Activated CD8-positive, alpha-beta memory T cell treated with anti-CD3 and anti-CD28 coated beads for 4 hours (primary cell): ENCODE measurements at places on chromosomes 6 and 20.

- no peak for DNase-seq
Observed at GRCh38 chr6:145886228-145886956, 71.8 kb upstream of the FBXO30 start.

GRCh38 chr20:34693414-34693813 is 10.7 kb upstream of the TP53INP2 start:
- no peak for DNase-seq

DNA sequence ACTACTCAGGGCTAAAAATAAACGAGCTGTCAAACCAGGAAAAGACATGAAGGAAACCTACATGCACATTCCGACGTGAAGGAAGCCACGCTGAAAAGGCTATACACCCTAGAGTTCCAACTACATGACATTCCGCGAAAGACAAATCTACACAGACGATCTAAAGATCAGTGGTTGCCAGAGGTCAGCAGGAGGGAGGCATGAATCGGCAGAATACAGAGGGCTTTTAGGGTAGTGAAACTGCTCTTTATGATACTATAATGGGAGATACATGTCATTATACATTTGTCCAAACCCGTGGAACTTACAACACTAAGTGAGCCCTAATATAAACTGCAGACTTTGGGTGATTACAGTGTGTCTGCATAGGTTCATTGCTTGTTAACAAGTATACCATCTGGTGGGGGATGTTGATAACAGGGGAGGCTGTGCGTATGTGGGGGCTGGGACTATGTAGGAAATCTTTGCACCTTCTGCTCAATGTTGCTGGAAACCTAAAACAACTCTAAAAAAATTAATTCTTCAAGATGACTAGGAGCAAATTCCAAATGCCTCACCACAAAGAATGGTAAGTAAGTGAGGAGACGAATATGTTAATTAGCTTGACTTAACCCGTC is 132.2 kb upstream of the CDH4 start:
- DNase-seq, result no peak

DNA sequence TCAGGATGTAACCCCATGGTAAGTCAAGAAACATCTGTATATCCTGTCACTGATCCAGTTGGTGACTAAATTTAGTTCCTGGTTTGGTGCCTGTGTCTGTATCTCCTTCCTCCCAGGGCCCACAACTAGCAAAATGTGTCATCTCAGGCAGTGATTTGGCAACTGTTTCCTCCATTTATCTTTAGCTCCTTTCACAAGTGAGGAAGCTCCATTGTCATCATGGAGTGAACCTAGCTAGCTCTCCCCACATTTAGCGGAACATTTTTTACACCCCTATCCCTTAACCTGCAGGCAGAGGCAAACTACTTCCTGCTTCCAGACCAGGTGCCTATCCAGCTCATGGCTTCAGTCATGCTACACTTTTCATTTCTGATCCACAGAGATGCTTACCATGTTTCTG is 99.5 kb downstream of the IPCEF1 start:
- no peak for DNase-seq

GRCh38 chr6:22099231-22099630 is 197.6 kb downstream of the PRL start:
- no peak for DNase-seq

DNA sequence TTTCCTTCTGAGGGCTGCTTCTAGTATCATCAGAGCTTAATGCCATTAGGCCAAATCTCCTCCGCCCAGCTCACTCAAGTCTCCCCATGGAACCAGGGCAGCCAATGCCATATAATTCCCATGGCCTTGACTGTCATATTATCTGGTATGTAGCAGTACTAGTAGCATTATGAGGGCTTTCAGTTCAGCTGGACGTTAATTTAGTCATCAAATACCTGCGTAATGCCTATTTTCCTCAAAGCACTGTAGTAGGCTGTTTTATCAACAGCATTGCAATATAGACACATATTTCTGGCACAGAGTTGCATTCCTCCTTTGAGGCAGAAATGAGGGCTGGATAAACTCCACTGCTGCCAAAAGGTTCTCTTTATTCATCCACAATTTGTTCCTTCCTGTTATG is 1.7 kb downstream of the KCTD20 start:
- no peak for DNase-seq

DNA sequence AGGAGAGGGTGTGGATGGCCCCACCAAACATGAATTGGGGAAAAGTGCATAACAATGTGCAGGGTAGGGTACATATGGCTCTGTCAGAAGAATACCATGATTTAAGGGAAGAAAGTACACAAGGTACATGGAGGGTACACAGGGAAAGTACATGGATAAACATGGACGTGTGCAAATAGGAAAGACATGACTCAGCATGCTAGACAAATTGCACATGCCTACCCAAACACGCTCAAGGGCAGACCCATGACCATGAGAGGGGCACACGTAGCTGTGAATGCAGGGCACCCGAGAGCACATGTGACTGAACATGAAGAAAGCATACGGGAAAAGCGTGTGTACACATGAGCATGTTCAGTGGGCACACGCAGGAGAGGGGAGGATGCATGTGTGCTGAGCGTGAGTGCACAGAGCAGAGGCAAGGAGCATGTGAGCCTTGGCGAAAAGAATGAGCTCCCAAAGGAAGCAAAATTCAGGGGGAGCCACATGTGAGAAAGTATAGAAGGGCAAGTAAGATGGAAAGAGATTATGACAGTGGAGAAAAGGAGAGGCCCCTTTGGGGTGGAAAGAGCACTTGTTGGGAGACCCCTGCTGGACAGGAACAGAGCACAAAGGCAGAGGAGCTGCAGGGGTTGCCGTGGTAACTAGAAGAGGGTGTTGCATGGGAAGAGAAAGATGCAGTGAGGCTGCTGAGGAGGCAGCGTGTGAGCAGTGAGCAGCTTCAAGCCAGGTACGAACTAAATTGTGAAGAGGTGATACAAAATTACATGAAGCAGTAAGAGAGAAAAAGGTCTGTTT is 17.8 kb downstream of the OR2H2 start:
- no peak for DNase-seq

- DNase-seq, result no peak
Observed at GRCh38 chr6:161217628-161218027, 56.2 kb downstream of the AGPAT4 start.

DNA sequence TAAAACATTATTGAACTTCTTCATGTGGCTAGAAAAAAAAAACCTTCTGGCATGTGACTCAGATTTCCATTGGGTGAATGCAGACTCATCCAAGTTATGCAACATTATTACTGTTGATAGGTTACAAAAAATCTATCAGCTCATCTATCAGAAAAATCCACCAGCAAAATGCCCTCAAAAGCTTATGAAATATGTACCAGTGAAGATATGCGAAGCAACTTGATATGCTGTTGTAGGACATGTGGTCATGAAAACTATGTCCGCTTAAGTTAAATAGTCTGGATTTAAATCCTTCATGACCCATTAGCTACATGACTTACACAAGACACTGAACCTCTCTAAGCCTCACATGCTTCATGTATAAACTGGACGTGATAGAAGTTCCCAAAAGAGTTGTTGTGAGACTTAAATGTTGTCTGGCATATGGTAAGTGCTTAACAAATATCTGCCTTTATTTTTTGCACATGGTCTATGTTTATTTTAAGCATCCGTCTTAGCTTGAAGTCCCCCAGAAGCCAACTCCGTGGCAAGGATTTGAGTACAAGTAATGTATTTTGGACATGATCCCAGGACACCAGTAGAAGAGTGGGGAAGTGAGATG is 12.5 kb upstream of the BFSP1 start:
- no peak for DNase-seq

DNA sequence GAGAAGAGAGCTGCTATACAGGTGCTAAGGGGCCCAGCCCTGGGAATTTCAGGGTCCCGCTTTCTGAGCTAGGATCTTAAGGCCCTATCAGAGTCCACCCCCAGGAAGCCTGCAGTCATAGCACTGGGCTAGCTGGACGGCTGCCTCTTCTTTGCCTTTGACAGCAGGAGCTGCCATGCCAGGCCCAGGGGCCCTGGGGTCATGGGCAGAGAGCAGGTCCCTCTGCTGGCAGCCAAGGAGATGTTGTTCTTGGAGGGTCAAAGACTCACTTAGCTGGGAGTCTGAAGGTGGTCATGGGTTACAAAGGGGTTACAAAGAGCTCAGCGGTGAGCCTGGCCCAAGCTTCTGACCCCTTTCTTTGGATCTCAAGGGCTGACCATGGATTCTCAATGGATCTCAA is 52.7 kb downstream of the RPP21 start:
- no peak for DNase-seq

DNA sequence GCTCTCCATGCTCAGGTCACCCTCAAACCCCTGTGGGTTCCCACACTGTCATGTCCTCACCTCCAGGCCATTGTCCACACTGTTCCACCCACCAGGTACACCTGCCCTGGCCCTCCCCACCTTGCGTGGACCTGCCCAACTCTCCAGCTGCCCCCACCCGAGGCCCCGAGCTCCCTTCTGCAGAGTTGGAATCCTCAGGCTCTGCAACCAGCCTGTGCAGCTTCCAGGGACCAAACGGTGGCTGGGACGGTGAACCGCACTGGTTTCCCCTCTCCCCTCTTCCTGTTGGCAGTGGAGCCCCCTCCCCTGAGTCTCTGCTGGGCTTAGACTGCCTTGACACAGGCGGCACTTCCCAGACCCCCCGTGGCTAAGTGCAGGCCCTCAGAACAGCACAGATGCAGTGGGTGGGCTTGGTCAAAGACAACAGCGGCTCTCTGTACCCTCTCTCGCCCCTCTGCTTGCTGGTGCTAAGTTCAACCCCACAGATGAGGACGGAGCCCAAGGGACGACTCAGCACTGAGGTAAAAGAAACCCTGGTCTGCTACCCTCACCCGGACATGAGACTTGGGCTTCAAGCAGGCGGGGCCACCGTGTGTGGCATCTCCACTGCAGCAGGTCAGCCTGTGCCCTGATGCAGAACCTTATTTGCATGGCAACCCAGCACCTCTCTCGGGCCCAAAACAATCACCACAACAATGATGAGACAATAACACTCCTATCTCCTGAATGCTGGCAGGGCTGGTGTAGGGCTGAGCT is 11.0 kb downstream of the ZBP1 start:
- DNase-seq, result no peak

- no peak for DNase-seq
Observed at GRCh38 chr20:10359621-10360040, 74.4 kb downstream of the MKKS start.

DNA sequence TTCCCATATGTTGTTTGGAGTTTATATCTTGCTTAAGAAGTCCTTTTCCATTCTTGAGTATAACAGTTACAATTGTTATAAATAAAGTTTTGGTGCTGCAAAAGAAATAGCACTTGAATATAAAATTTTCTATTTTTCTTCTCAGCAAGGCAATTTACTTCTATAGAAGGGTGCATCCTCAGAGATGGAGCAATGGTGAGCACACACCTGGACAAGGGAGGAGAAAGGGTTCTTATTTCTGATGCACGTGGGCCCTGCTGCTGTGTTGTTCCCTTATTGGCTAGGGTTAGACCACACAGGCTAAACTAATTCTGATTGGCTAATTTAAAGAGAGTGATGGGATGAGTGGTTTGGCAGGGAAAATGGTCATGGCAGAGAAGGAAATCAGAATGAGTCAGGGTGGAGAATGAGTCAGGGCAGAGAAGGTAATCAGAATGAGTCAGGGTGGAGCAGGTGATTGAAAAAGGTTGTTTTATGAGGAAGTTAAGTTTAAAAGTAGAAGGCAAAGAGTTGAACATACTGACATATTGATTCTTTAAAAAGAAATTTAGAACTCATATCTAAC is 38.0 kb downstream of the CST8 start:
- no peak for DNase-seq

GRCh38 chr6:4280707-4281106 is 145.3 kb upstream of the ECI2 start:
- DNase-seq, result no peak

DNA sequence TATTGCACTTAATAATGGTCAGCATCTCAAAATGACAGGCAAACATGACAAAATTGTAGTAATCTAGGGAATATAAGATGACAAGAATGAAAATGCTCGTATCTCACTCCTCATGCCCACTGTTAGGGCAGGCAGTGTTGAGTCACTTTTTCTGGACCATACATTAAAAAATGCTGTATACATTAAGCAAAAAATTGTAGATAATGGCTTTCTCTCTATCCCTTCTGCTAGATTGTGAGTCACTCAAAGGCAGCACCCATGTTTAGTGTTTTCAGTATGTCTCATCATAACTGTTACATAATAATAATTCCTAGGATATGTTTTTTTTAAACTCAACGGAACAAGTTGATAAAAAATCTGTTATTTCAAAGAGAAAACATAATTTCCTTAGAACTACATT is 199.3 kb downstream of the TENT5A start:
- DNase-seq, result no peak

- DNase-seq, result no peak
Observed at GRCh38 chr6:89051676-89052075, 28.9 kb upstream of the PNRC1 start.

- DNase-seq, result no peak
Observed at GRCh38 chr6:29230666-29231065, 60.0 kb downstream of the OR2J2 start.

DNA sequence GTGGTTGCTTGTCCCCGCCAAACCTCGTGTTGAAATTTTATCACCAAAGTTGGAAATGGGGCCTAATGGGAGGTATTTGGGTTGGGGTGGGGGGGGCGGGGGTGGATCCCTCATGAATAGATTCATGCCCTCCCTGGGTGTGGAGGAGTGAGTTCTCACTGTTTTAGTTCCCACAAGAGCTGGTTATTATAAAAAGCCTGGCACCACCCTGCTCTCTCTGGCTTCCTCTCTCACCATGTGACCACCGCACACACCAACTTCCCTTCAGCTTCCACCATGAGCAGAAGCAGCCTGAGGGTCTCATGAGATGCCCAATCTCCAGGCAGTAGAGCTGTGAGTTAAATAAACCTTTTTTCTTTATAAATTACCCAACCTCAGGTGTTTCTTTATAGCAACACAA is 111.3 kb downstream of the PRDM1 start:
- DNase-seq, result no peak

- DNase-seq, result no peak
Observed at GRCh38 chr6:10576226-10576625, 55.1 kb downstream of the GCNT2 start.

GRCh38 chr6:85255661-85256060 is 194.2 kb upstream of the NT5E start:
- no peak for DNase-seq

DNA sequence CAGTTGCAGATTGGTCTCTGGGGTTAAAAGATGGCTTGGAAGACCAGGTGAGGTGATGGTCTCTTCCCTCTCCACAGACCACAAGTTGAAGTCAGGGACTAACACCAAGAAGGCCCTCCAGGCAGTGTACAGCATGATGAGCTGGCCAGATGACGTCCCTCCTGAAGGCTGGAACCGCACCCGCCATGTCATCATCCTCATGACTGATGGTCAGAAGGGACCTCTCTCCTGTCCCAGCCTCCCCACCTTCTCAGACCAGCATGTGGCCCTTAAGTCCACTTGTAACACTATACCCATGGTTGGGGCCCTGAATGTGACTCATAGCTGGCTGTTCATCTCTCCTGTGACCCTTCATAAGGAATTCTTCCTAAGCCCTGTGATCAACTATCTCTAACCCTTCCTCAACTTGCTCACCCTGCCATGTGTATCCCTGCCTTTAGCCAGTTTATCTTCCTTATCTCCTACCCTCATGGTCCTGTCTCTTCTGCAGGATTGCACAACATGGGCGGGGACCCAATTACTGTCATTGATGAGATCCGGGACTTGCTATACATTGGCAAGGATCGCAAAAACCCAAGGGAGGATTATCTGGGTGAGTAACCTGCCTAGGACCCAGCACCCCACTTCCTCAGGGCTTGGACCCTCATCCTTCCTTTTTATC is 3.0 kb downstream of the CFB start:
- no peak for DNase-seq

GRCh38 chr20:39706184-39706663 is 744.1 kb downstream of the DHX35 start:
- DNase-seq, result no peak

GRCh38 chr6:37865504-37865903 is 46.0 kb downstream of the ZFAND3 start:
- no peak for DNase-seq

GRCh38 chr6:36339146-36339545 is 2.5 kb upstream of the BNIP5 start:
- DNase-seq, result no peak
